BJ (cell line): ENCODE measurements at places on chromosomes 2 and 18. TPM values are rescaled to one million over a fixed set of nuclear protein-coding genes. Genes with fewer than 3 reads are reported as not detected.

Gene GPR55
- polyA plus RNA-seq = not detected in 2 replicates

Gene CNTNAP5
- polyA plus RNA-seq = not detected in 2 replicates

Gene COMMD1
- 44.6 and 50.5 TPM in 2 replicates for polyA plus RNA-seq

Gene PJVK
- 1.5 and 2.8 TPM in 2 replicates for polyA plus RNA-seq

DNA sequence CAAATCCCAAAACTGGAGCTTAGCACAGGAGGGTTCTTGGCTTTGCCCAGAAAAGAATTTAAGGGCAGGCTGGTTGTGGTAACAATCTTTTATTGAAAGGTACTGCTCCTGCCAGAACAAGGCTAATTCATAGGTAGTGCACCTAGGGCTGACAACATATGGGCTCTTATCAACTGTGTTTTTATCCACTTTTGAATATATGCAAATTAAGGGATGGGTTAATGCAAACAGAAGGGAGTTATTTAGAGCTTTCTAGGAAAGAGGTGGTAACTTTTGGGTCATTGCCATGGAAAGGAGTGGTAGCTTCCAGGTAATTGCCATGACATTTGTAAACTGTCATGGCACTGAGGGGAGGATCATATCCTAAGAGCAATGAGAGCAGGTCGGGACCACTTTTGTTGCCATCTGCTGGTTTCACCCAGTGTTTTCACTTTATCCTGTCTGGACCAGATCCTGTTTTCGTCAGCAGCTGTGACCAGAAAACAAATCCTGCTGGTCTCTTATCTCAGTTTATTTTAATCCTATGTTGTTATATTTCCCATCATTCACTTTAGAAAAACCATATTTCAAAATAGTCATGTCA, 981 bp downstream of the C2orf66 start:
- no peak for DNase-seq

- DNase-seq = no peak
Observed at GRCh38 chr2:218230882-218231281, 13.9 kb downstream of the ARPC2 start.

DNA sequence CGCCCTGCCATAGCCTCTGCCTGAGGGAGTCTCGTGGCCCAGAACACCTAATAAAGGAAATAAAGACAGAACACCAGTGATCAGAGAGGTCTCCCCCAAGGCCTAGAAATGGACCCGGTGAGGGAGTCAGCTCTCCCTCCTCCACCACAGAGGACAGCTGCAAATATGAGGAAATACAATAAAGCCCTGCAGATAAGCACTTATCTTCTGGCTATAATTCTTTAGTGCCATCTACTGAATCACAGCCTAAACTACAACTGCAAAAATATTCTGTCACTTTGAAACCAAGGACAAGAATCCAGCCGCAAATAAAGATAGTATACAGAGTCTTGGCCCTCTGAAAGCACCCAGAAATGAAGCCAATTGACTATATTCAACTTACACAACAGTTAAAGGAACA, 42.4 kb upstream of the TACR1 start:
- DNase-seq = no peak

GRCh38 chr2:125886153-125886552, 769.8 kb upstream of the GYPC start:
- no peak for DNase-seq

GRCh38 chr2:113068706-113069485, 1.1 kb downstream of the IL1F10 start:
- no peak for DNase-seq

- DNase-seq = no peak
Observed at GRCh38 chr2:241309684-241310117, 5.8 kb downstream of the HDLBP start.

DNA sequence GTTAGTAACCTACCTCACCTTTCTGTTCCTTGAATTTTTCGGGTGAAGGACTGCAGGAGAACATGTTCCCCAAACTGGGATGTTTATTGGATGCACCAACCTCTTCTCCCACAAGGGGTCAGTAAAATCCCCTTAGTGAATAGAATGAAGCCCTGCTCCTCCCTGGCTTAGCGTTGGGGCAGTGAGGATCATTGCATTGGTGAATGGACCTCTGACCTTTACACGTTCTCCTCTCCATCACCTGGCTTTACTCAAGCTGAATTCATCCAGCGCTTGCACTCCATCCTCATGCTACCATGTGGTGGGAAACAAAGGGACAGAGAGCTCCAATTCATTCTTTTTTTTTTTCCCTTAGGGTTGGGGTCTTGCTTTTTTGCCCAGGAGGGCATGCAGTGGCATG, 157.2 kb downstream of the MIB1 start:
- DNase-seq = no peak

- DNase-seq = no peak
Observed at GRCh38 chr2:148021886-148022285, 995 bp downstream of the MBD5 start.

DNA sequence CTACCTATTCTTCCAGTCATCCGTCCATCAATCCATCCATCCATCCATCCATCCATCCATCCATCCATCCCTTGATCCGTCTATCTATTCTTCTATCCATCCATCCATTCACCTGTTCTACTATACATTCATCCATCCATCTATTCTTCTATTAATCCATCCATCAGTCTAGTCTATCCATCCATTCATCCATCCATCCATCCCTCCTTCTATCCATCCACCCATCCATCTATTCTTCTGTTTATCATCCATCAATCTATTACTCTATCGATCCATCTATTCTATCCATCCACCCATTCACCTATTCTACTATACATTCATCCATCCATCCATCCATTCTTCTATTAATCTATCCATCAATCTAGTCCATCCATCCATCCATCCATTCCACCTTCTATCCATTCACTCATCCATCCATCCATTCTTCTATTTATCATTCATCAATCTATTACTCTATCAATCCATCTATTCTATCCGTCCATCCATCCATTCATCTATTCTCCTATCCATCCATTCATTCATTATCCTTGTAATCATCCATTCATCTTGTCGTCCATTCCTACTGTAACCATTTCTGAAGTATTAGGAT, 110.4 kb upstream of the ZNF516 start:
- no peak for DNase-seq

DNA sequence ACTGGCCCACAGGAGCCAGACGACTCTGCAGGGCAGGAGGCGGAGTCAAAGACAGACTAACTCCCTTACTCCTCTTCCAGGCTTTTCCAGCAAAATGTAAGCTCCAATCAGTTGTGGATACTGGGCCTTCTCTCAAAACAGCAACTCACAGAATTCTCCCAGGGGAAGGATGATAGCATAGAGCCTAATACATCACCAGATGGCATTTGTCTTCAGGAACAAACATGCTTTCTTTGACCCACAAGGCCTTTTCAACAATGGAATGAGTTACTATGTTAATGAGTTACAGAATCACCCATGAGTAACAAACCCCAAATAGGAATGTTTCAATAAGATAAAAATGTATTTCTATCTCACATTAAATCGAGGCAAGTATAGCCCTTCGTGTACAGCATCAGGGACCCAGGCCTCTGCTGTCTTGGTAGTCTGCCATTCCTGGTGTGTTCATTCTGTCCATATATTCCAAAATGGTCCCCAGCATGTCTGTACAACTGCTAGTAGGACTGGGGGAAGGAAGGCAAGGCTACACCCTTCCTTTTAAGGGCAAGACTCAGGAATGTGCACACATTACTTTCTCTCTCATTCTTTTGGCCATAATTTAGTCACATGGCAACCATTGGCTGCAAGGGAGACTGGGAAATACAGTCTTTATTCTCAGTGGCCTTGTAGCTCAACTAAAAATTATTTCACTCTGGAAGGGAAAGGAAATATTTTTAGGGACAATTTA, 76.4 kb downstream of the BOD1L2 start:
- DNase-seq = no peak

DNA sequence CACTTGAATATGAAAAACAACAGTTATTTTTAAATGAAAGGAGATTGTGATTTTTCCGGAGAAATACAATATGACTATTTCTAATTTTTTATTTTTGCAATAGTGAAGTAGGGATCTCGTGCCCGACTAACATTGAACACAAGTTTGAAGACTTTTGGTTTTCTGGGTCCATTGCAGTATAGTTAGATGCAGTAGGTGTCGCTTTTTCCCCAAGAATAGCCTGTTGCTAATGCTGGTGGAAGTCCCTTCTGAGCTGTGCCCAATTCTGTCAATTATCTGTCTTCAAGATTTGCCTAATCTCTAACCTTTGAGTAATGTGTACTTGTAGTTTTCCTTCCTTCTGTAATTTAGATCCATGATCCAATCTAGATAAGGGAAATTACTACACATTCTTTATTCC, 36.5 kb downstream of the SEMA4F start:
- DNase-seq = peak; percentile 13

GRCh38 chr2:63891488-63892030, 49.9 kb downstream of the UGP2 start:
- no peak for DNase-seq

DNA sequence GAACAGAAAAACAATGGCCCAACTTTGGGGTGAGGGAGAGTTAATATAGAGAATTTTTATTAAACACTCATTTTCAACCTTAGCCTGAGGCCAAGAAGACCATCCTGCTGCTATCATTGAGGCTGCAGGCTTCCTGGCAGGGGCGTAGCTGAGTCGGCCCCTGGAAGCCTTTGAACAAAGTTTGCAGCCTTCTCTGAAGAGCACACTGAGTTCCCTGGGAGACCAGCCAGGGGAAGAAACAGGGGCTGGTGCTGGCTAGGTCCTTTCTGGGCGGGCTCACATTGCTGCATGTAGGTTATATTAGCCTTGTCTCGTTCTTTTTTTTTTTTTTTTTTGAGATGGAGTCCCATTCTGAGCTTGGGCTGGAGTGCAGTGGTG, 126.8 kb upstream of the HS6ST1 start:
- no peak for DNase-seq
